ENCODE measurements at places on chromosomes 12 and 14. TPM values are rescaled to one million over a fixed set of nuclear protein-coding genes. Genes with fewer than 3 reads are reported as not detected.

MGP gene
- 2.0 TPM for total RNA-seq

DNA sequence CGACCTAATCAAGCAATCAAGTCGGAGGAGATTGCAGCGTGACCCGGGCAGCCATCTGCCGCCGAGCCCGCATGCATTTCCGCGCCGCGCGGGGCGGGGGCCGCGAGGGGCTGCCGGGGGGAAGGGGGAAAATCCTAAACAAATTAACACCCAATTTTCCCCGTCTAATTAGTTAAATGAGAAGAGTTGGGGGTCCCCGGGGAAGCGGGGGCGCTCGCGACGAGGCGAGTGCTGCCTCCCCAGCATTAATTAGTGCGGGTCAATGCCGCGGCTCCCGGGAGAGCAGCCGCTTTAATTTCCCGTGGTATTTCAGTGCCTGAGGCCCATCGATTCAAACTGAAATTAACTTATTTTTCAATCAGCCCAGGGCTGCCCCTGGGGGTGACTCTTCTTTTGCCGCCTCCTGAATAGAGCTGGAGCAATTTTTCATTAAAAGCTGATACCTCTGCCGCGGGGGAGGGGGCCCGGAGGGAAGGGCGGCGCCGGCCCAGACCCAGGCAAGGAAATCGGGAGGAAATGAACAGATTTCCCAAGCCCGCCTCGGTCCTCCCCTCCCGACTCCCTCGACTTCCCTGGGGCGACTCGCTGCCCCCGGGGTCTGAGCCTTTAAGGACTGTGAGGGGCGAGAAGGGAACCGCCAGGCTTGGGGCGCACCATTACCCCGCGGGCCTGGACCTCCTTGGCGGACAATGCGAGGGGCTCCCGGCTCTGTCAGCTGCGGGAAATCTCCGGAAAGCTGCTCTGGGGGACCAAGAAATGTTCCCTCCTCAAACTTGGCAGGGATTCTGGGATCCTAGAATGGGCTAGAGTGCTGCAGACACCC lies 18.9 kb downstream of the VSX2 start:
- H3K27ac ChIP-seq: no peak overlapping the region
- no peaks in the 10 kb centered on the region for H3K36me3 ChIP-seq
- DNase-seq: no peak

OR6C2 gene
- total RNA-seq: not detected

SERPINA5 gene
- total RNA-seq: not detected

TAMALIN gene
- total RNA-seq: 12.1 TPM

GRCh38 chr12:52127683-52128450 lies 48.4 kb downstream of the SMIM41 start:
- DNase-seq: no peak
- H3K27ac ChIP-seq: no peak overlapping the region
- no peak overlapping the region for H3K4me3 ChIP-seq
- H3K4me1 ChIP-seq: no peaks in the 10 kb centered on the region
- H3K27me3 ChIP-seq: peaks cover 19% of the 10 kb centered on the region

Data from fibroblast of lung (primary cell).